H7 (cell line): ENCODE measurements at places on chromosomes 12 and 14.

- no peak for DNase-seq
These were observed 75.2 kb upstream of the PRKD1 start for GRCh38 chr14:30002859-30003258.

- no peak for DNase-seq
These were observed 180.3 kb downstream of the EMP1 start for GRCh38 chr12:13376610-13377373.

DNA sequence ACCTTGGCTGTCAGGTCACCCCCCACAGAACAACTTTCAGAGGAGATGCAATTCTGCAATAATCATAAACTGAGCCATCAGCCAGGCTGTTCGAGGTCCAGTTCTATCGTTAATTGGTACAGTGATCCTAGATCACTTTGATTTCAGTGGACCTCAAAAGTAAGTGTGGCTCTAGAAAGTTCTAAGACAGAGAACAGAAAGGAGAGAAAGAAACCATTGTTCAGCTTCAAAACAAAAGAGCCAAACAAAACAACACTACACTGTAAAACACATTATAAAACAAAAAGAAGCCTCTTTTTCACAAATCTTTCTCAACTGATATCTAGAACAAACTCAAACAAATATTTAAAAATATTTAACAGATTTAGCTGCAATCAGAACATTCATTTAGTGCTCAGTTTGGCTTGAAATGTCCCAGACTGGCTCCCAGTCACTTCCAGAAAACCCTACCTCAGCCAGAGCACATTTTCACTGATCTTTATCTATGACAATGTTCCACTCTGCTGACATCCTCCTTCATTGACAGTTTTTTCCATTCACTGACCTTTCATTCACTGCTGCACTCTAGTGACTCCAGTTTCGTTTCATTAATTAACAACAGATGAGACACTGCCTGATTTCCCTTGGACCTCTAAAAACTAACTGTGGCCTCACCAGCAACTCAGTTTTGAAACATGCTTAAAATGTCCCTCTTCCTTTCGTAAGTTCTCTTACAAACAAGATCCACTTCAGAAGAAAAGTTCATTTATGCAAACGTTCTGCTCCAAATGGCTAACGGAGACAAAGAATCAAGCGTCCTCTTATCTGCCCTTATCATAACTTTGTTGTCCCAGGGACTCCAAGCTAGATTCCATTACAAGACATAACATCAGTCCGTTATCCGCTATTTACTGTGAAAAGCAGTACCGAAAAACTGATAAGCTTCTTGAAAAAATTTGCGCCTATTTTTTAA is 56.8 kb downstream of the DUSP16 start:
- no peak for DNase-seq

- peak; percentile 8 for DNase-seq
These were observed 44.0 kb upstream of the EIF5 start for GRCh38 chr14:103290056-103290455.

DNA sequence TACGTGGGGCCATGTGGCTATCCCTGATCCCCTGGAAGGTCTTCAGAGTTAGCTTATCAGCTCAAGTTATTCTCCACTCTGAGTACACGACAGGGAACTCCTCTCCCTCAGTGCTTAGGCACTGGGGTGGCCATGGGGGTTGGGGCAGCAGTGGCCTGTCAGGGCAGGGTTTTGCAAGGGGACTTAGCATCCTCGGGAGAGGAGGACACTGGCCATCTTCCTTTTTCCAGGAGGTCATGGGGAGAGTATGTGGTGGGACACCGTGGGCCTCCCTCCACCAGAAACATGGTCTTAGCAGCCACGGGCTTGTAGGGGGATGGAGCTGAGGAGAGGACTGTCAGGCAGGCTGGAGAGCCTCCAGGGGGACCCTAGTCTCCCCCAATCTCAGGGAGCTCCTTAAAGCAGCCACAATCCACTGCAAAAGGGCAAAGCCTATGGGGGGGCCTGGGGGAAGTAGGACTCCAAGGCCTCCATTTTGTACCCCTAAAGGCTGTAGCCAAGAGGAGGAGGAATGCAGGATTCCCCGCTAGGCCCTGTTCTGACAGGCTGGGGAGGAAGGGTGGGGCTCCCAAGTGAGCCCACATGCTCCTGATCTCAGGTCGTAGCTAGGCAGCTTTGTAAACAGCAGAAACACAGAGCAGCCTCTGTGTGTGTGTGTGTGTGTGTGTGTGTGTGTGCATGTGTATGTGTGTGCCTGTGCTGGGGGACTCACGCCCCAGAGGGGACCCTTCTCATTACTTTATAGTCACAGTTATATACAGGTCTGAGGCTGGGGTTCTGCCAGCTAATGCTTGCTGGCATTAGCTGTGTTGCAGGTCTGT is 36.6 kb downstream of the KRT80 start:
- DNase-seq = no peak

DNA sequence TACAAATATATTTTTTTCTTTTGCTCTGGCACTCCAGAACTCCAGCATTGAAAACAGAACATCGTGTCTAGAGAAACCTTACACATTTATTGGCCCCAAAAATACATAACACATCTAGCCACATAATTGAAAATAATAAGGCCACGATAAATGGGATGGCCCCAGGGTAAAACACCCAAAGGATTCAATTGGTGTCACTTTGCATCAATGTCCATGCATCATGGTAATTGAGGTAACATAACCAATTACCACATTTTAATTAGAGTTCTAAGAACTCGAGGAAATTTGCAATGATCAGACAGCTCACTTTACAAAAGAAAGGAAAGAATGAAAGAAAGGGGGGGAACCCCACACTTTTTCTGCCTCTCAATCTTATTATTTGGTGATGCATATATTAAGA is 151.8 kb upstream of the NPAS3 start:
- DNase-seq = no peak

GRCh38 chr12:97368462-97369163 is 94.0 kb upstream of the RMST start:
- no peak for DNase-seq

- DNase-seq = peak; percentile 26
These were observed 37.8 kb upstream of the OR4E1 start for GRCh38 chr14:21711360-21711961.

DNA sequence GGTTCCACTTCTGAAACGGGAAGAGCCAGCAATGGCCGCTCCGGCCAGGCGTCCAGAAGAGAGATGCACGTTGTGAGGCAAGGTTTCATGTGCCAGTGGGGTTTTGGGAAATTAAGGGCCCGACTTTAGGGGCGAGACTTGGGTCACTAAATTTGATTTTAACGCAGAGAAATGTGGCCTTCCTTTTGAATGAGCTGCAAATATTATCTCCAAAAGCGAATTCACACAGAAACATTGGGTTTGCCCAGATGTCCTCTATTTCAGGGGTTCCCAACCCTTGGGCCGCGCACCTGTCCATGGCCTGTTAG is 2.3 kb upstream of the RNASE4 start:
- DNase-seq = no peak

DNA sequence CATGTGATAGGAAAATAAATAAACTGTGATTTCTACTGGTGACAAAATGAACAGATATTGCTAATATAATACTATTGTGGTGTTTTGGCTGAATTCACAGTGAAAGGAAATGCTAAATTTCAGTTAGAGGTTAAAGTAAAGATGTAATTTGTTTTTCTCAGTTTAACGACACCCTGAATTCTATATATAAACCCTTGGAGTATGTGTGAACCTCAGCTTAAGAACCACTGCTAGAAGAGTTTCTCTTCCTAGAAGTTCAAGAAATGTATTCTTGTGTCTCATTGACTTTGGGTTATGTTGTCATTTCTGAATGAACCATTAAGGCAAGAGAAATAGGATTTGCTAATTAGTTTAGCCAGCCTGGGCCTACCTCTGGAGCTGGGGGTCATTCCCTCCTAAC is 8.2 kb downstream of the FBXO34 start:
- no peak for DNase-seq

- peak; percentile 86 for DNase-seq
These were observed 37.3 kb downstream of the ACTN1 start for GRCh38 chr14:68941820-68942219.
